ENCODE measurements at places on chromosomes 11 and 22. TPM values are rescaled to one million over a fixed set of nuclear protein-coding genes. Genes with fewer than 3 reads are reported as not detected.
A peak's percentile ranks its signal among the peaks of the same experiment; 100 is the strongest.

Gene PNPLA3
- total RNA-seq = 19.9 TPM

Gene PHOX2A
- total RNA-seq = not detected

Gene POLA2
- 6.9 TPM for total RNA-seq

Gene CRYAB
- 205 TPM for total RNA-seq

Gene FGF3
- not detected for total RNA-seq

DNA sequence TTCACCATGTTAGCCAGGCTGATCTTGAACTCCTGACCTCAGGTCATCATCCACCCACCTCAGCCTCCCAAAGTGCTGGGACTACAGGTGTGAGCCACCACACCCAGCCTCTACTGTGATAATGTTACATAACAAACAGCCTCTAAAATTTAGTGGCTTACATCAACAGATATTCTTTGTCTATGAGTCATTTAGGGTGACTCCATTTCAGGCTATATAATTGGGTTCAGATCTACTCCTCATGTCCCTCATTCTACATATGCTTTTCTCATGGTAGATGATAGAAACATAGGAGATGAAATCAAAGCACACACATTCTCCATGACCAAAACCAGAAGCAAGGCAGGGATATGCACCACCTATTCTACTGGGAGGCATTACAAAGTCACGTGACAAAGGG, 72.7 kb downstream of the SIK2 start:
- no peak for DNase-seq

DNA sequence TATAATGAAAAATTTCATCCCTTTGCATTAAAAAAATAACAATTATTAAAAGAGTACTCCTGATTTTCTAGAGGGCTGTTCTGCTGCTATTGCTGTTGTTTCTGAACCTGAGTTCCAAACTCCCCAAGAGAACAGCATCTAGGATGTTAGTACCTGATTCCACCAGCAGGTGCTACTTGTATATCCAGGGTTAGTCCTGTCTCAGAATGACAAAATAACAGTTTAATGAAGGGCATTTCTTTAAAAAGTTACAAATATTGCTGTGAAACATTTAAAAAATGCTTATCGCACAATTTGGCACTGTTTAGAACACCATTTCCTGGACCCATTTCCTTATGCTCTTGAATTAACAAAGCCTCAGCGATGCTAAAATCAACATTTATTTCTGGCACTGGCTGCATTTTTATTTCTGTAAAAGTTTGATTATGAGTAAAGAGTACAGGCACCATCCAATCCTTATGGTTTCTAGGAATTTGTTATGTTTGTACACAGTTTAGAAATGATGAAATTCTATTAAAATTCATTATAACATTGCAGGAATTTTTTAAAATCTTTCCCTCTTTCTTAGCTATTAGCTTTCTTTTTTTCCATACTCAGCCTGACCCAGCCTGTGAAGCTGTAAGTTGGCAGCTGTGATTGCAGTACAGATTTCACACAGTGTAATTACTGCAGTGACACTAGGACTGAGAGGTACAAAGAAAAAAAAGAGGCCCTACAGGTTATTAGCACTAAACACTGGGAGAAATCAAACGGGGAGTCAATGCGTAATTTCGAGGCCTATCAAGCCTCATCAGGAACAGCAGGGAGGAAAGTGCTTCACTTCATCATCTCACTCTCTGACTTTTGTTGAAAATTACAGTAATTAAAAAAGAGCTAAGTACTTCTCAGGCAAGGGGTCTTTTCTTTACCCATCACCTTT, 208.8 kb downstream of the DCDC1 start:
- no peak for DNase-seq

DNA sequence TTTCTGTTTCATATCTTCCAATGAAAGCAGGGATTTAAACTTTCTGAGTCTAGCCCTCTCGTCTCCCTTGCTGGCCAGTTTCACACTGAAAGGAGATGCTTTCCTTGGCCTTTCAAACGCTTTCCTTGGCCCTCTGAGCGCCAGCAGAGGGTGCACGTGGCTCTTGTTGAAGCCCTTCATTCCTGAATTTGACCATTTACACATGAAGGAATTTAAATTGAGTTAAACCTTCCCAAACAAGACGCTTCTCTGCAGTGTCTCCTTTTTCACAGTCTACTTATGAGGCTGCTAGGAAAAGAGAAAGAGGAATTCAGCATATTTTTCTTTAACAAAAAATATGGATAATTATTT, 21.6 kb downstream of the NNMT start:
- DNase-seq = no peak

DNA sequence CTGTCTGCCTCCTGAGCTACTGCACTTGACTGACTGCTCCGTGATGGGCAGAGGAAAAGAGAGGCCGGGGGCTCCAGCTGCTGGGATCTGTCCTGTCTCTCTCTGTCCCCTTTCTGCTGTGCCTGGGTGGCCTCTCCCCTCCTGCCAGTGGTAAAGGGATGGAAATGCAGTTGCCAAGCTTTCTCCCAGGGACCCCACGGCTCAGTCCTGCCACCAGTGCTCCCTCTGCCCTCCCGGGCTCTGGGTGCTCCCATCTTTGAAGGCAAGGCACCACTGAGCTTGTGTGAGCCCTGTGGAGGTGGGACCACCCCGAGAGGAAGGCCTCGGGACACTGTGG, 32.0 kb downstream of the NADSYN1 start:
- no peak for DNase-seq

- DNase-seq = no peak
Observed at GRCh38 chr11:95891423-95892170, 32.3 kb downstream of the MTMR2 start.

DNA sequence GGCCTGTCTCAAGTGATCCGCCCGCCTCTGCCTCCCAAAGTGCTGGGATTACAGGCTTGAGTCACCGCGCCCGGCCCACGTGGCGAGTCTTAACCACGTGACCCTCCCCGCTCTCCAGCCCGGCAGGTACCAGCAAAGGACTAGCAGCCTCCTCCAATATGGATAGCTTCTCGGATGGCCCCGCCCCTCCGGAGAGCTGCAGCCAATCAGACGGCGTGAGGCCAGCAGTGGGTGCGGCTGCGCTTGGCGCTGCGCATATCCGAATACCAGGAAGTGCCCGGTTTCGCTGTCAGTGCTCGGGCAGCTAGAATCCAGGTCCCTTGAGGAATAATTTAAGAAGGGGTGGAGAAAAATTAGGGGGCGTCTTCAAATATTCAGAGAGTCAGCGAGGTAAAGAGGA, 14.7 kb upstream of the PISD start:
- peak; percentile 94 for DNase-seq

GRCh38 chr11:58927393-58928106, 11.7 kb upstream of the GLYATL1 start:
- no peak for DNase-seq

DNA sequence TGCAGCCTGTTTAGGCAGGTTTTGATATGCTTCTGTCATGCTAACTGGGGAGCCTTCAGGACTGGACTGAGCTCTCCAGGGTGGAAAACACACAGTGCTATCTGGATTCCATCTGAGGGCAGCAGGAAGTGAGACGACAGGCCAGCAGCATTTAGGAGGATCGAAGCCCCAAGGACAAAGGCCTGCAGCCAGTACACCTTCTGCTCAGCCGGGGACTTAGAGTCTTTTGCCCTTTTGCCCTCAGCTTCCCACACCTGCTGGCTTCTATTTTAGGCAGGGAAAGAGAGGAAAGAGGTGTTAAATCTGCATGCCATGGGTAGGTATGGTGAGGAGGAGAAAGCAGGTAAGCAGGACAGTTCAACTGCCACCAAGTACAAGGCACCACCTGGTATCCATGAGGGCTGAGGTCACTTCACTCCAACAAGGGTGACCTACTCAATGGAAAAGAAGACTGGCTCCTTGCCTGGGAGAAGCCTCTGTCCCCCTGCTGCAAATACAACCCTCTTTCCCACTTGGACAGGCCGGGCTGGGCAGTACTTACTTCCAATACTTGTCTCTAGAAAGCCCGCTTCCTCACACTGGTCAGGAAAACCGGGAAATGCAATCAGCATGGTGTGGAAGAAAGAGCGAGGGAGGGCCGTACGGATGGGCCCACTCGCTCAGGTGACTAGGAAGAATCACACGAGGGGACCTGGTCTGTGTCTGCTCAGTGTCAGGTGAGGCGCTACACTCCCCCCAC, 12.3 kb downstream of the LARGE2 start:
- DNase-seq = no peak

GRCh38 chr11:123054301-123055065, 7.5 kb downstream of the HSPA8 start:
- DNase-seq = no peak

DNA sequence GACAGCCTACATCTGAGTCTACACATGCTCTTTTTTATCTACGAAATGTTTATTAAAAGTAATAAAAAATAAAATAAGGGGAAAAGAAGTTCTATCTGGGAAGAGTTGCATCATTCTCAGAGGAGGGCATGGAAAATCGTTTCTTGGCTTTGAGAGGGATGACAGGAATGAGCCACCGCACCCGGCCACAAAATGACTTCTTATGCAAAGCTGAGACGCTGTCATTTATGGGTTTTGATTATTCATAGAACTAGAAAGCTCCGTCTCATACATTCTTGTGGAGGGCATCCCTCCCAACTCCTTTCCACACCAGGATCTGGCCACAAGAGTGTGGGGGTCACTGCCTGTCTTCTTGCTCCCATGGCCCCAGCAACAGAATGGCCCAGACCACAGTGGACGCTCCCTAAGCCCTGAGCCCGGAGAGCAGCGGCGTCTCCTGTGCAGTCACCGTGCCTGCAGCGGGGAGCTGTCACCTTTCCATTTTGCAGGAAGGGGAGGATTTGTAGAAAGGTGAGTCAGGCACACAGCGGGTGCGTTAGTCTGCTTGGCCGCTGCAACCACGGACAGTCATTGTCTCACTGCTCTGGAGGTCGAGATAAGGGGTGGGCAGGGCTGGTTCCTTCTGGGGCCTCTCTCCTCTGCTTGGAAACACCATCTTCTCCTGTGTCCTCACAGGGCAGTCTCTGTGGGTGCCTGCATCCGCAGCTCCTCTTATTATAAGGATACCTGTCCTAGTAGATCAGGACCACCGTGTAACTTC, 1388.7 kb downstream of the BRD1 start:
- DNase-seq = no peak

DNA sequence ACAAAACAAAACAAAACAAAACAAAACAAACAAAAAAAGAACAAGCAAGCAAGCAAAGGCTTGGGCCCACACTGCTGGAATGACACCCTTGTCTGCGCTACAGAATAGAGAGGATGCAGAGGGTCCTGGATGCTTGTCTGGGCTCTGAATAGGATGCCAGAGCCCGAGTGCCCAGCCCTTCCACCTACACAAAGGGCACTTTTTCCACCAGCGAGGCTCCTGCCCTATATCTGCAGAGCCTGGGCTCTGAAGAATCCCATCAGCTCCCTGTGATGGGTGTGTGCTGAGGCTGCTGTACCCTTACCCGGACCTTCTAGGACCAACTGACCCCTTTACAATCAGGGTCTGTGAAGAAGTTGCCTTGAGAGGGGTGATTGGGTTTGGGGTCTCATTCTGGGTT, 221.2 kb downstream of the DSCAML1 start:
- DNase-seq = no peak

DNA sequence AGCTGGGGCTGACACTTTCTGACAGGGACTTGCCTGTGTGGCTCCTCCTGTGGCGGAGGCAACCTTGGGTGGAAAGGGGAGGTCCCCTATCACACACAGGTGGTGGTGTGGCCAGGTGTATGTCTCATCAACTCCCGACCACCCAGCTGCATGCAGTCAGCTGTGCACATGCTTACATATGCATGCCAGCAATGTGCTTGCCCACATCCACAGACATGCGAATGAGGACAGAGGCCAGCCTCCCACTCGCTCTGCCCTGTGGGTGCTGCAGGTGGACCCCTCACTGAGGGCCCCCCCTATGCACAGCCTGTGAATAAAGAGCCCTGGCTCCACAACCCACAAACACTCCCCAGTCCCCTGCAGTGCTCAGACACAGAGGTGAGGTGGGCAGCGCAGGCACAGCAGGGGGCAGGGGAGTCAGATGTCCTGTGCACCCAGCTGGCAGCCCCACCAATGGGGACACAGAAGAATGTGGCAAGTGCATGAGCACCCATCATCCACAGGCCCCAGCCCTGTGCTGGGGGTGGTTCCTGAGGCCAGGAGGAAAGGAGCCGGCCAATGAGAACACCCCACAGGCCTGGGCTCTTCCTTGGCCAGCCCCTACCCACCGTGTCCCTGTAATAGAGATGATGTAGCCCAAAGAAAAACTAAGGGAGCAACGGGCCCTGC, 9.5 kb downstream of the GNB1L start:
- DNase-seq = no peak

GRCh38 chr11:1696608-1697570, at the start of gene KRTAP5-6:
TSS of gene KRTAP5-6 (plus strand) at chr11:1697195. CDS start at chr11:1697246, 51 bp downstream.
- DNase-seq = no peak

GRCh38 chr11:11841116-11841722, 553 bp upstream of the USP47 start:
- DNase-seq = no peak

All from lower leg skin (tissue), 4 donors.